NCI-H748 treated with DMSO at 0.1 percent for 48 hours (cell line): ENCODE measurements at places on chromosomes 2 and 18.

GRCh38 chr2:167965907-167966761 lies 281.3 kb downstream of the STK39 start:
- no peak for DNase-seq

GRCh38 chr18:28161608-28162599 lies 15.0 kb downstream of the CDH2 start:
- DNase-seq, result no peak

DNA sequence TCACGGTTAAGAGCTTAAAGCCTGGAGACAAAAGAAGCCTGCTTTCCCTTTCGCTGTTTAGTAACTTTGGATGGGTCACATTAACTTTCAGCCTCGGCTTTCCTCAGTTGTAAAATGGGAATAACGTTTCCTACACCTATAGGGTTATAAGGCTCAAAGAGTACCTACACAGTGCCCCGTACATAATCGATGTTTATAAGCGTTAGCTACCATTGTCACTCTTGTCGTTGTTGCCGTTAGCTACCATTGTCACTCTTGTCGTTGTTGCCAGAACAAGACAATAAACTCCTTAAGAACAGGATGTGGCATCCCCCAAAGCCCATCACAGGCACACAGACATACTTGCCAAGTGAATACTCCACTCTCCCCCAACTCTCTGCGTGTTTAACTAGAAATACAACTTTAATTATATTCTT lies 901 bp upstream of the MFSD6 start:
- DNase-seq, result peak; percentile 70

- peak; percentile 32 for DNase-seq
Measured at GRCh38 chr2:241612156-241613016, 24.6 kb downstream of the THAP4 start.

DNA sequence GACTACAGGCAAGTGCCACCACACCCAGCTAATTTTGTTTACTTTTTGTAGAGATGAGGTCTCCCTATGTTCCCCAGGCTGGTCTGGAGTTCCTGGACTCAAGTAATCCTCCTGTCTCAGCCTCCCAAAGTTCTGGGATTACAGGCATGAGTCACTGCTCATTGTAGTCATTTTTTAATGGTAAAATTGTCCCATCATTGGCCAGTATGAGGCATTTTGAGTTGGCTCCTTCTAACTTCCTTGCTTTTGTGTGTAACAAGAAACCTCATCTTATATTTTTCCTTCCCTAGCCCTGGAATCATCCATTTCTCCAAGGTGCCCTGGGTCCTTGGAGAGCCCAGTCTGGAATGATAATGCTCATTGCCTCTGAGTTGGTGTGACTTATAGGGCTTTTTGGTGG lies 148.5 kb downstream of the INHBB start:
- DNase-seq, result no peak

DNA sequence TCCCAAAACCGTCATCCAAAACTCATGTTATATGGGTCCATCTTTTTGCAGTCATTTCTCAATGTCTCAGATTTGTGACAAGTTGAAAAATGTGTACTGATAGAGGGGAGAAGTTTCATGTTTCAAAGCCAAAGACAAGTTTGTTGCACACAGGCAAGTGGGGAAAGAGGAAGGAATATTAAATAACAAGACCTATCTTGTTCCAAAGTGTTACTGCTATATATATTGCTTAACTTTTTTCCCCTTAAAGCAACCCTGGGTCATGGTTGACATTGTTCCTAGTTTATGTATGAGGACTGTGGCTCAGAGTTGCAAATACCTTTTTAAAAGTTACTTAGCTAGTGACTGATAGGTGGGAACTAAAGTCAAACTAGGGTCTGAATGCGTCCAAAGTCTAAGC lies 1.7 kb downstream of the ITGA4 start:
- DNase-seq, result no peak

- DNase-seq, result peak; percentile 99
Measured at GRCh38 chr18:39341129-39341528, 1775.5 kb upstream of the CELF4 start.

DNA sequence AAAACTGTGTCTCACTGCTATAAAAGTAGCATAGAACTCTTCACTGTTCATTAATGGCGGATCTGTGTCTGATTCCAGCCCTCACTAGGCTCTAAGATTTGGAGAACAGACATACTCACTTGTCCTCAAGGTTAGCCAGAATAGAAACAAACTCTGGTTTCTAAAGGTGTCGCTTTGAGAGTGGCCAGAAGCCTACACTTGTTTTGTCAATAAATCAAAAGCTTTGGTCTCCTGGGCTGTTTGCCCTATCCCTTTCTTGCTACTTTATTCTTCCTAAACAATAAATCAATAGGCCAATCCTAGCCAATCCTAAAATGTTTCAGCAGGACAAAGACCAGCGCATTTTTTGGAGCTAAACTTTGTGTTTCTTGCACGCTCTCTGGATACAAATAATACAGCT lies 1064.6 kb upstream of the CHAC2 start:
- DNase-seq, result no peak

GRCh38 chr2:216735668-216736067 lies 40.3 kb upstream of the IGFBP5 start:
- no peak for DNase-seq

DNA sequence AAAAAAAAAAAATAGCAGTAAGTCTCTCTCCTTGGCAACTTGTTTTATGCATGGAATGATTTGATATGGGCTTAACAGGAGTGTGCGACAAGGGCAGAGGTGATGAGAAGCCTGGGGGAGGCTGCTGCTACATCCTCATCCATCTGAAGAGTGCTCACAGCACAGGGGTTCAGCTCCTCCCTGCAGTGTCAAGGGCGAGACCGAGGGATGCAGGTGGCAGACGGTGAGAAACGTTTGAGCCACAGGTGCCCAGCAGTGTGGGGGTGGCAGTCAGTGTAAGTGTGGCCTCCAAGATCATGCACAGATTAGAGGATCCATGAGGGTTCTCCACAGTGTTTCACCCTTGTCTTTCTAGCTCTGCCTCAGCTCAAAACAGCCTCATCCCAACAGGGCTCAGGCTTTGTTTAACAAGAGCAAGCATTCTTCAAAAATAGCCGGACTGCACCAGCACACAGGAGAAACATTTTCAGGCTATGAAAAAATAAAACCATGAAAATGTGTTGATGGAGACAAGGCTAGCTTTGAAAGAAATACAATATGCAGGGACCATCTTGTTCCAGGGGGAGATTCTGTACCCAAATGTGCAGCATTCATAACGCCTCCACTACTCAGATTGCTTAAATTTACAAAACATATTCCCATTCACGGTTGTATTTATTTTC lies 324.5 kb upstream of the MYT1L start:
- DNase-seq, result no peak

DNA sequence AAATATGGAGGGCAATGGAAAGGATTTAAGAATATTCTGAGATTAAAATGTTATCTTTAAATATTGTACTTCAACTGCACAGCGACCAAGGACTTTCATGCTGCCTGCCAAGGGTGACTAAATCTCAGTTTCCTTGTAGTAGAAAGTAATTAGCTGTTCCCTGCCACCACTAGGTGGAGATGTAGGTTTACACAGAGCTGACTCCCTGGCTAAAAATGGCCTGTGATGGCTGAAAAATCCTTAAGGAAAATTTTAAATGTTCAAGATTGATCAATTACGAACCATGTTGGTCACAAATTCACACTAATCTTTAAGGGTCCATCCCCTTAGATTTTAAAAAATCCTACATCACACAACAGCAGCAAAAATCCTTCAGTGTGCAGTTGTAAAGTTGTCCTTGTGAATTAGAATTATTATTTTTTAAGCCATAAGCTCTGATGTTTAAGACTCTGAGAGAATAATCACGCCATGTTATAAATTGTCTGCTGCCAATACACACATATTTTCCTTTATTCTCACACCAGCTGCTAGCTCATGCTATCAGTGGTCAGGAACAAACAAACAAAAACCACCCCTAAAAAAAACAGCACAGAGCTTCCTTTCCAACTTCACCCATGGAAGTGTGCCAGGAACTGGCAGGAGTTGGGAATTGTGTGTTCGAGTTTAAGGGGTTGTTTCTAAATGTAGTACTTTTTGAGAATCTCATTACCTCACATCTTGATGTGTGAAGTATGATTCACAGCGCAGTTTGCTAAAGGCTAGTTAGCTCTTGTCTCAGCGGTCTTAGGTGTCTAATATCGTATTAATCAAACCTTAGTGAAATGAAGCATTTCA lies 399.8 kb downstream of the TMEM182 start:
- peak; percentile 41 for DNase-seq

GRCh38 chr18:48108136-48108535 lies 177.7 kb upstream of the SMAD2 start:
- DNase-seq, result no peak

DNA sequence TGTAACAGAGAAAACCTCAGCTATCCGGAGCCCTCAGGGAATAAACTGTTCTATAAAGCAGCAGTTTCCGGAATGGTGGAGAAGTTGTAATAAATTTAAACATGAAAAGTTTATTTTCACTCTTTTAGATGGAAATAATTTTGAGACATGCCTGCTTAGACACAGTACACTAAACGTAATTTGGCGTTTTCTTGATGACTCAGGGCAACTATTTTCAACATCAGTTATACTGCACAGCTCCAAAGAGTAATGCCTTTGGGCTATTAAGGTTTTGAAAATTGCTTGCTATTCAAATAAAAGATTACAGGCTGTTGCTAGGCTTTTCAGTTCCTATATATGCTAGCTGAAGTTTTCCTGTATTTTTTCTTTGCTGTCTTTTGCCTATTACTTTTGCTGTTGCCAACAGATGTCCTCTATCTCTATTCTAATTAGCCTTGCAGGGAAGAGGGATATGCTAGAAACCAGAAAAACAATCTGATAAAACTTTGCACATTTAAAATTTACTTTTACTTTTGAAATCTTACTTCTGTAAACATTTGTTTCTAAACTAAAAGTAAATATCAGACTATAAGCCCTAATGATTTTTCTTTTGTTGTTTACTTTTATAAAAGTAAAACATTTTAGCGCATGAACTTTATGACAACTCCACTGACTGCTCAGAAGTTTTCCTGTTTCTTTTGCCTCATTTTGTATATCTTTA lies 113.4 kb upstream of the WDSUB1 start:
- DNase-seq, result peak; percentile 29
